Activated naive CD4-positive, alpha-beta T cell (primary cell): ENCODE measurements at places on chromosomes 11 and 22.

DNA sequence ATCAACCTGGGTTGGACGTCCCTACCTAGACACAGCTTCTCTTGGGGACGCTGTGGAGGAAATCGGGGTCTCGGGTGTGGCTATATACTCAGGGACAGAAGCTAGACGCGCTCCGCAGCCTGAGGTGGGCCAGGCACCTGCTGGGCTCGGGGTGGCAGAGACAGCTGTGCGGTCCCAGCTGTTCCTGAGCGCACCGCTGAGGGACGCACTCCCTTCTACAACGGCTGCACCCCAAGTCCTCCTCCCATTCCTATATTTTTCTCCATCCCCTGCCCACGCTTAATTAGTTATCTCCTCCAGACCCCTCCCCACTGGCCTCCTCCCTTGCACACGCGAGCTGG, 188 bp upstream of the MTNR1B start:
- DNase-seq = no peak

DNA sequence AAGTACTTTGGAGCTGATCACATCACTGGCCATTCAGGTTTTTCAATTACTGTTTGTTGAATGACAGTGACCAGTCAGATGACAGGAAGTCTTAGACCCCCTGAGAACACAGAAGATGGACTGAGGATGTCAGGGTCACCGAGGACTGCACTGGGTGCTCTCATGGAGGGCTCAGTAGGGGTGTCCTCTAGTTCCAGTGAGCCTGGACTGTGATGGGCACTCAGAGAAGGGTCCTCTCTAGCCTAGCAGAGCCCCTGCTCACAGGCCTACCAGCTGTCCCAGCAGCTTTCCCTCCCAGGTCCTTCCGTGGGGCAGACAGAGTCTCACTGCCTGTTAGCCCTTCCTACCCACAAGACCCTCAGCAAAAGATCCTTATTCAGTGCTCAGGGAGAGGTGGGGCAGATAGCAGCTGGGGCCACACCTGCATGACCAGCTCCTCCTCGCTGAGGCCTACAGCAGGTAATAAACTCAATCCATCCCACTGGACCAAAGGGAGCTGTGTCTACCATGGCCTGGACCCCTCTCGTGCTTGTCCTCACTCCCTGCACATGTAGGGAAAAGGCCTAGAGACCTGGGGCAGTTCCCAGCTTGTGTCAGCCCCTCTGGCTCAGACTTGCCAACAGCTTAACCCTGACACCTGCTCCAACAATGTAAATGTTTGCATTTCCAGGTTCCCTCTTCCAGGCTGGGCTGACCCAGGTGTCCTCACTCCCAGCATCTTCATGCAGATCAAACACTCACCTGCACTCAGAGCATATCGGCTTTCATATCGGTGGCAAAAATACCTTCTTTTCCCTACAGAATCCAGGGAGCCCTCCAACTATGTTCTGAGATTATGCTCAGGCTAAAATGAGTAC, 25.2 kb upstream of the VPREB1 start:
- no peak for DNase-seq

GRCh38 chr11:1896923-1897322, 5.2 kb upstream of the PRR33 start:
- no peak for DNase-seq

DNA sequence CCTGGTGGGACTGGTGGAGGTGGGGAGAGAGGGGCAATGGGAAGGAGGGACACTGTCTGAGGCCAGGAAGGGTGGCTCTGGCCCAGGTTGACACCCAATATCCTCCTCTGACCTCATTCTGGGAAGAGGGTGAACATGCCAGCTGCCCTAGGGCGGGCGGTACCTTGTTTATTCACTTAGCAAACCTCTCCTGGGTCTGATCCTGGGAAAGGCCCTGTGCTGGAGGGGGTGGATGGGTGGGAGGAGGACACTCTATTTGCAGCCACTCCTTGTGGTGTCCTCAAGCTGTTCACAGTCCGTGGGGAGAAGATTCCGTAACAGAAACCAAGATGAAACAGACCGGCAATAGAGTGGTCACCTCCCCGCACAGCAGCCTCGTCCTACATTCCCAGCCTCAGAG, 49.7 kb upstream of the EIF3D start:
- DNase-seq = no peak

DNA sequence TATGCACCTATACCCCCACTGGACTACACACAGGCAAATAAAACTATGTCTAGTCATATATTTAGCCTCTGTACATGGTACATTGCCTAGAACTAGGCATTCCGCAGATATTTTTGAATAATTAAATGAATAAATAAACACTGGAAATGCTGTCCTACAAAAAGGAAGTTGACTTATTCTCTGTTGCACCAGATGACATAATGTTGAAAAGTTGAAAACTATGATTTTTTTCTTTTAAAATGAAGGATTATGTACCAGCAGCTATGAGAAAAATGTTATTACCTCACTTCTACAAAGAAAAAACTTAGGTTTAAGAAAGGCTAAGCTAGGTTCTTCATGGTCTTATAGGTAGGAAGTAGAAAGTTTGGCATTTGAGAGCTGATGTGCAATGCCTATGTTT, 856.6 kb downstream of the METTL15 start:
- DNase-seq = no peak

- no peak for DNase-seq
Observed at GRCh38 chr11:64092111-64092760, 56.5 kb downstream of the FLRT1 start.

DNA sequence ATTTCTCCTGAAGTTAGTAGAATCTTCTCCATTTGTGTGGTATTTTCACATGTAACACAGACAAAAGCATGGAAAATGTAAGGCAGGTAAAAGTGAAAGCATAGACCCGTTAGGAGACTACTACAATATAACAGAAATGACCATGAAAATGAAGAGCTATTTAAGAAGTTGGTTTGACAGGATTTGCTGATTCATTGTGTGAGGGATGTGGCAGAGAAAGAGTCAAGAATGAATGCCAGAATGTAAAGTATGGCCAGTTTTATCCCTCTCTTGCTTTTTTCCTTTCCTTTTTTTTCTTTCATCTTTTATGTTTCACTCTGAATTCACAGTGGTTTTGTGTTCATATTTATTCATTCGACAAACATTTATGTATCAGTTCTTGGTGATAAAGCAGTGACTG, 115.9 kb downstream of the ARFGAP2 start:
- DNase-seq = no peak

DNA sequence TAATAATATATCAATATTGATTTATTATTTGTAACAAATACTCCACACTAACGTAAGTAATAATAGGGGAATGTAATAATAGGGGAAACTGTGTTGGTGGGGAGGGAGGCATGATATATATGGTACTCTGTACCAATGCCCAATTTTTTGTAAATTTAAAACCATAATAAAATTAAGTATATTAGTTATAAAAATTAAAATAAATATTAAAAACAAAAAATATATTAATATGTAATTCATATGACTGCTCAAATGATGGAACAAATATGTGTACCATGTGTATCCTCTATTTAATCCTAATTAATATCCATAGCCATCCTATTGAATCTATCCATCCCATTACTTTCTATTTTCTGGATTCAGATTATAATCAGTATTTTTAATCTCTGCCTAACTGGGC, 578.0 kb downstream of the KCNA4 start:
- no peak for DNase-seq

DNA sequence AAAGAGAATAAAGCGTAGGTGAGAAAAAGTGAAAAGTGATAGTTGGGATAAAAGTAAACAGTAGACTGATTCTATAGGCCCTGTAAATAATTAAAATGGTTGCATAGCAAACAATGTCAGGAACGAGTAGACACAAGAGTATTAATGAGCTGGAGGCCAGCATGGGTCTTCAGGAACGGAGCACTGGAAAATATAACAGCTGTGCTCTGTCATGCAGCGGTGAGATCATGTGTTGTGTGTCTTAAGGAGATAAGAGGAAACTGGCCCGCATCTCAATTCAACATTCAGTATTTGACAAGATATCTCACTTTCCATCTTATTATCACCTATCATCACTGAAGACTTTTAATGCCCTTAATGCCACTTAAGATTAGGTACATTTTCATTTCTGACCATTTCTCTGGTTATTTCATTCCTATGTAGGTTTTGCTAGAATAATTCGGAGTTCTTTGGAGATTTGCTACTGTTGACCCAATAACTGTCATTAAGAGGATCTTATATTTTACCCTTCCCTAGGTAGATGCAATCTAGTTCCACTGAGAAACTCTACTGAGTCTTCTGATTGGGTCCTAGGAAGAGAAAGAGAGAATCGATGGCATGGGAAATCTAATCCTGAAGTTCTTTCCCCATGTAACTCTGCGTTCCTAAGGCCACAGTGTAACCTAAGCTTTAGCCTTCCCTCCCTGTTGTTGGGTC, 35.5 kb upstream of the VWA5A start:
- no peak for DNase-seq

DNA sequence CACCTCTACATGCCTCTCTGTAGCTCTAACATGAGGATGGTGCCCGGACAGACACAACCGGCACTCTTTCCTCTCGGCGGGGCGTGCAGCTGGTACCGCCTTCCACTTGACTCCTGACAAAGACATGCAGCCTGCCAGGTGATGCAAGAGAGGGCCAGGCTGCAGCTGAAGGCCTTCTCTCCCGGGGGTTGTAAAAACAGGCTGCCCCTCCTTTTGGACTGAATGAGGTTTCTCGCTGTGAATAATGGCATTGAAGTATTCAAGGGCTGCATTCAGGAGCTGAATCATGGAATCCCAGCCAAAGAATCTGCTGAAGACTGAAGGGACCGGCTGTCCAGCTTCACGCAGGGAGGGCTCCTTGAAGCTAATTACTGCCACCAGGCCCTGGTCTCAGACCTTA, 110.9 kb downstream of the GALNT18 start:
- no peak for DNase-seq

- DNase-seq = no peak
Observed at GRCh38 chr11:78170874-78171549, 17.4 kb downstream of the KCTD21 start.

DNA sequence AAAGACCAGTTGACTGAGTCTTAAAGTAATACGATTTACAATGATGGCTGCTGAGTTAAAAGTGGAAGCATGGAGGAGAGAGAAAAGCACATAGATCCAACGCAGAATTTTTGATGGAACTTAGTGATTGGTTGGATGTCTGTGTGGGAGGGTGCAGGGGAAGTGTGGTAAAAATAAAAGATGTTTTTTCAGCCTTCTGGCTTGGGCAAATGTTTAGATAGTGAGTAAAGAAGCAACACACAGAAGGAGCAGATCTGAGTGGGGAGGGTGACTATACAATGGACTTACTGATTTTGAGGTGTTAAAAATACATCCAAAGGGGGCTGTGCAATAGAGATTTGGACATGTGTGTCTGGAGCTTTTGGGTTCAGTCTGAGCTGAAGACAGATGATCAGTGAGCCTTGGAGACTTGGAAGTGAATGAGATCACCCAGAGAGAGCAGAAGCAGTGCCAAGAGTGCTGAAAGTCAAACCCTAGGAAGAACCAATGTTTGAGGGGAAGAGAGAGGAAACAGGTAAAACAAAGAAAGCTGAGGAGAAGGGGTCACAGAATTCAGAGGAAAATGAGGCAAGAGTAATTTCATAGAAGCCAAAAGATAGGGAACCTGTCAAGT, 8.6 kb downstream of the GRIA4 start:
- no peak for DNase-seq

GRCh38 chr22:50157709-50158375, 12.7 kb upstream of the PANX2 start:
- DNase-seq = no peak

DNA sequence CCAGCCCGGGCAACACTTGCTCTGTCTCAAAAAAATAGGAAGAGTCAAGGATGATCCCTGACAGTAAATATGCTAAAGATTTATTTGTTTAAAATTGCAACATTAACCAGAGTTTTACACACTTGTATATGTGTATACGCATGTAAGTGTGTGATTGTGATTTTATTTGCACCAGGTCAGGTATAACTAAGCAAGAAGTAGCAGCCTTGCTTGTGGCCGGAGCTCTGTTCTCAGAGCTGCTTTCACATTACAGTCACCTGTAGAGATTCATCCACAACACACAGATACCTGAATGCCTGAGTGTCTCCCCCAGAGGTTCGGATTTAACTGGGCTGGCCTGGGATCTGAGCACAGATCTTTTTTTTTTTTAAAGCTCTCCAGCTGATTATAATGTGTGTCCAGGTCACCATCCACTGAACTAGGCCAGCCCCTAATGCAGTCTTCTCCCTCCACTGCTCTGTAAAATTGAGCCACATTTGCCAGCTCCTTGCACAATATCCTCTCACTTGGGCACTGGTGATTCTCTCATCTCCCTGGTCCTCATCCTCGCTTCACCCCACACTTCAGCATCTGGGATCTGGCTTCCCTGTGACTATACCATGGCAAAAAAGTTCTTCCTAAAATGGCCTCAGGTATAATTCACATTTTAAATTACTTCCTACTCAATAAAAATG, 48.3 kb downstream of the LIF start:
- DNase-seq = no peak

GRCh38 chr11:92505689-92506088, 281.1 kb downstream of the FAT3 start:
- no peak for DNase-seq

GRCh38 chr11:47916361-47916841, 64.0 kb upstream of the PTPRJ start:
- DNase-seq = no peak

DNA sequence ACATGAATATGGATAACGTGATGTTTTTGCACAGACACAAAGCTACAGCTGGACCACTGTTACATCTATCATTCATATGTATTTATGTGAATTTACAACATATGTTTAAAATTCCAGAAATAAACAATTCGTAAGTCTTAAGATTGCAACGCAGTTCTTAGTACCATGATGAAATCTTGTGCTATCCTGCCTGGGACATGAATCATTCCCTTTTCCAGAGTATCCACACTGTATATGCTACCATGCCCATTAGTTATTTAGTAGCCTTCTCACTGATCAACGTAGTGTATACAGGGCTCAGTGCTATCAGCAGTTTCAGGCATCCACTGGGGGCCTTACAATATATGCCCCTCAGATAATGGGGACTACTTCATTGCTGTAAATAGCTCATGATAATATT, 4.3 kb downstream of the ATL3 start:
- DNase-seq = no peak

DNA sequence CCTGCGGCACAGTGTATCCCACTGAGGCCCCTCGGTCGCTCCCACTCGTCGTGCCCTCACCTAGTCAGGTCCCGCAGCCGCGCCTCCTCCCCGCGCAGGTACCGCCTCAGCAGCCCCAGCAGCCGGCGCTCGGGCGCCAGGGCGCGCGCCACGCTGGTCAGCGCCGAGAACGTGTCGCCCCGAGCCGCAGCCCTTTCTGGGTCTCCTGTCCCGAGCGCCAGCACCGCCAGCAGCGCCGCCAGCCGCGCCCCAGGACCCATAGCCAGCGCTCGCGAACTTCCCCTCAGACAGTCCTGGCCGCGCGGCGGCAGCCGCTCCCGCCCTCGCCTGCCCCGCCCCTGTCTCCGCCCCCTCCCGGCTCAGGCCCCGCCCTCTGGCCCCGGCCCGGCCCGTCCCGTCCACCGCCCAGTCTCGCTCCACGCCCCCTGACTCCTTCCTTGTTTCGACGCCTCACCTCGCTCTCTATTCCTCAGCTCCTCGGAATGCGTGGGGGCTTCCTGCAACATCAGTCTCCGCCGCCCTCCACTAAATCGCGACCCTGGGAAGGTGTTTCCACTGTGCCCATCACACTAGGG, at the start of gene P4HA3:
P4HA3 (minus strand) TSS at position 289 of the 575 bp plus-strand sequence; CDS start at position 260, 29 bp downstream.
- DNase-seq = no peak

GRCh38 chr22:19635644-19636043, 78.7 kb upstream of the SEPTIN5 start:
- no peak for DNase-seq

GRCh38 chr11:128451652-128452470, 135.5 kb downstream of the ETS1 start:
- no peak for DNase-seq

GRCh38 chr11:77660947-77661346, 23.4 kb upstream of the CLNS1A start:
- no peak for DNase-seq

GRCh38 chr22:49786976-49787706, 40.5 kb downstream of the BRD1 start:
- DNase-seq = no peak
